ENCODE measurements at places on chromosomes 2 and 18.

DNA sequence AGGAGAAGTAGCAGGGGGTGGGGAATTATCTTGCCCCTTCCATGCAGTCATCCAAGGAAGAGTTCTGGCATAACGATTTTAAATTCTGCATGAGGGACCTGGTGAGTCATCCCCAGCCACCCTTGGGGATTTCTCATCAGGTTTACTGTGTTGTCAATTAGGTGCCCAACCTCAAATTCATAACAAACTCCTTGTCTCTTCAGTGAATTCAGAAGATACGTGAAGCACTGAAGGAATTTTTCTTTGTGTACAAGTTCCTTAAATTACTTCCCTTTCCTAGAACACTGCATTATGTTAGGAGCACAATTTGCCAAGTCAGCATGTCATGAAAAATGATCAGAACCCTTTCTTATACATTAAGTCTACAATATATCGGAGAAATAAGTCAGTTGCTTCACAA, 70.8 kb upstream of the NOSTRIN start:
- no peak for DNase-seq

DNA sequence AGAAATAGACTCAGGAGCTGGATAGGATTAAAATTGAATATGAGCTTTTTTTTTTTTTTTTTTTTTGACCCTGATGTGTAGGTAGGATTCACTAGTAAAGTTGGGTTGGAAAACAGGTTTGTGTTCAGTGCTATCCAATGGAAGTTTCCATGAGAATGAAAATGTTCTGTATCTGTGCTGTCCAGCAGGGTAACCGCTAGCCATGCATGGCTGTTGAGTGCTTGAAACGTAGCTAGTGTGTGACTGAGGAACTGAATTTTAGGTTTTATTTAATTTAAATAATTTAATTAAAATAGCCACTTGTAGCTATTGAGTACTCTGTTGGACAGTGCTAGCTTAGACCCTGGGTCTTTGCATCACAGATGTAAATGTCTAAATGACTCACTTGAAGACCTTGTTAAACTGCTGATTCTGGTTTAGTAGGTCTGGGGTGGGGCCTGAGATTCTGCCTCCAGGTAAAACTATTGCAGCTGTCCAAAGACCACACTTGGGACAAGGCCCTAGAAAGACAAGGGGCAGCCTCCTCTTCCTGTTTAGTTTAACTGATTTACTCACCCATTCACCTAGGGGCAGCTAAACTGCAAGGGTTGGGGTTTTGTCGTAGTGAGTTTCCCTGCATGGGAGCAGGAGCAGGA, 84.7 kb upstream of the STON1 start:
- no peak for DNase-seq

GRCh38 chr2:231614559-231615057, 21.9 kb downstream of the TEX44 start:
- peak; percentile 63 for DNase-seq

DNA sequence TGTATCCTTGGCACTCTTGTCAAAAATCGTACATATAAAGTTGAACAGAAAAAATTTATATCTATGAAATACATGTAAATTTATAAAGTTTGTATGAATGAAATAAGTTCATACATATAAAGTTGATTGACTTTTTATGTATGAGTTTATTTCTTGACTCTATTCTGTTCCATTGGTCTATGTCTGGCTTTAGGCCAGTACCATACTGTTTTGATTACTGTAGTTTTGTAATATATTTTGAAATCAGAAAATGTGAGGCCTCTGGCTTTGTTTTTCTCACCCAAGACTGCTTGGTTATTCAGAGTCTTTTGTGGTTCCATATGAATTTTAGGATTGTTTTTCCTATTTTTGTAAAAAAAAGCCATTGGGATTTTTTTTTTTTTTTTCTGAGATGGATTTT, 41.8 kb upstream of the SP9 start:
- no peak for DNase-seq

- DNase-seq, result no peak
These were observed 12.7 kb upstream of the CDC42EP3 start for GRCh38 chr2:37683921-37684780.

GRCh38 chr2:196399096-196399495, 227.7 kb upstream of the STK17B start:
- no peak for DNase-seq

DNA sequence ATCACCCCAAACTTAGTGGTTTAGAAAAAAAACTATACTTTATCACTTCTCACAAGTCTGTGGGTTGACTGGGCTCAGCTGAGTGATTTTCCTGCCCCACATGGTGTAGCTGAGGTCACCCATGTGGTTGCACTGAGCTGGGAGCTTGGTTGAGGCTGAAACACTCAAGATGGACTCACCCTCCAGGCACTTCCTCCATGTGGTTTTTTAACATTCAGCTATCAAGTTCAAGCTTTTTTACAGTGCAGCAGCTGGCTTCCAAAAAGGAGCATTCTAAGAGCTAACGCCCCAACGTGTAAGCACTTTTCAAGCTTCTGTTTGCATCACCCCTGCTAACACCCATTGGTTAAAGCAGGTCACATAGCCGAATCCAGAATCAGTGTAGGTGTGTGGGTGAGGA, 105.9 kb upstream of the CREB1 start:
- DNase-seq, result no peak

DNA sequence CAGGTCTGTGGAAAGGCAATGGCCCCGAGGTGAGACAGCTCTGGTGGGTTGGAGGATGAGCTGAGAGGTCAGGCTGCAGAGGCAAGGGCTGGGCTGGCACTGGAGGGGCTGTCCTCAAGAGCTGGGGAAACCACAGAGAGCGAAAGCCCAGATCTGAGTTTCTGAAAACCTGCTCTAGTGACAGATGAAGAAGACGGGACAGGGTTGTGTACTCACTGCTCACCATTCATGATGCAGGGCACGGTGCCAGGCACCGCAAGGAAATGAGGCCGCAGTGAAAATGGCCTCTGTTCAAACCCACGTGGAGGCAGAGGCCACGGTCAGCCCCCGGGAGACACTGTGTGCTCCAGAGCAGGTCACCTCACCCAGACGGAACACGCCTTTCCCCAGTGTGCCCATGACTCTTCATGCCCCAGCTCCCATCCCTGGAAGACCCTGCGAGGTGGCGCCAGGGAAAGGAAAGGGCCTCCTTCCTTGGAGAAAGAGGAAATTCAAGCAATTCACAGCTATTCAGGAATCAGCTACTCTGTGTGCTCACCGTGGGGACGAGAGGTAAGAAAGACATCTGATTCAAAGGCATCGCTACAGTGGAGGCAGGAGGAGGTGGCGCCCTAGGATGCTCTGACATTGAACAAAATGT, 24.3 kb upstream of the ID2 start:
- DNase-seq, result no peak

DNA sequence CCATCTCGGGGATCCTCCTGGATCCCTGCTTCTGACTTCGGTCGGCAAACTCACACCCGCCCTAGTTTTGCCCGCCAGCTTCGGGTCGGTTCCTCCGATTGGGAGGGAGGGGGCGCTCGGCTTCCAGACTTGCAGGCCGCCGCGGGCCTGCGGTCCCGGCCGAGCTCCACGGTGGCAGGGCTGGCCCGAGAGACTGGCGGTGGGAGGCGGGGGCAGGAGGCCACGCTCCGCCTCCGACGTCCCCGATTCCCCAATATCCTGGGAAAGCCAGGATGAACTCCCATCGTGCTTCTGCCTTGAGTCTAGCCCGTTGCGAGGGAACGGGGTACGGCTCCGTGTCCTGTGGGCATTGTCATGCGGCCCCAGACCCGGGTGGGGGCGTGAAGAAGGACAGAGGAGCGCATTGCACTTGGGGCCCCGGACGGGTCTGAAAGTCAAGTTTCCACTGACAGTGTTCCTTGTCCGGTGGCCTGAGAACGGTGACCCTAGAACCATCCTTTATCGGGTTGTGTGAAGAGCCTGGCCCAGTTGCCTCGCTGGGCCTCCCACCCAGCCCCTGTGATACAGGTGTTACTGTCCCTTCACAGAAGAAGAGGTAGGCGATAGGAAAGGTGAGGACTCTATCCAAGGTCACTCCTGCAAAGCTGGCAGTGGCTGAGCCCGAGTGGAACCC, 2.4 kb upstream of the INHBB start:
- peak; percentile 60 for DNase-seq

DNA sequence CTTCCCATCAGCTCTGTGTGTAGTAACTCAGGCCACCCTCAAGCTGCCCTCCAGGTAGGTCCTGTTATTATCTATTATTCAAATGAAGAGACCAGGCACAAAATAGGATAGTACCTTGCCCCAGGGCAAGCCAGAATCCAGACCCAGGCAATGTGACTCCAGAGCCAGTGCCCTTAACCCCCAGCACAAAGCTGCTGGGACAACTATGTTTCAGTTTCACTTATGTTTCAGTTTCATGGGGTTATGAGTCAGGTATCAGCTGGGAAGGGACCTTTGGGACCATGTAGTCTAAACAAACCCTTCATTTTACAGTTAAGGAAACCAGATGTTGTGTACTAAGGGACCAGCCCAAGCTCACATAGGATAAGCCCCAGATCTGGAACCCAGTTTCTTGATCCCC, 10.0 kb downstream of the HK2 start:
- no peak for DNase-seq

GRCh38 chr18:8081267-8081666, 514.2 kb downstream of the PTPRM start:
- DNase-seq, result no peak

- DNase-seq, result no peak
These were observed 77.9 kb upstream of the ARL5A start for GRCh38 chr2:151905963-151906632.

- DNase-seq, result no peak
These were observed 488.3 kb upstream of the MAP2 start for GRCh38 chr2:208935531-208935930.

DNA sequence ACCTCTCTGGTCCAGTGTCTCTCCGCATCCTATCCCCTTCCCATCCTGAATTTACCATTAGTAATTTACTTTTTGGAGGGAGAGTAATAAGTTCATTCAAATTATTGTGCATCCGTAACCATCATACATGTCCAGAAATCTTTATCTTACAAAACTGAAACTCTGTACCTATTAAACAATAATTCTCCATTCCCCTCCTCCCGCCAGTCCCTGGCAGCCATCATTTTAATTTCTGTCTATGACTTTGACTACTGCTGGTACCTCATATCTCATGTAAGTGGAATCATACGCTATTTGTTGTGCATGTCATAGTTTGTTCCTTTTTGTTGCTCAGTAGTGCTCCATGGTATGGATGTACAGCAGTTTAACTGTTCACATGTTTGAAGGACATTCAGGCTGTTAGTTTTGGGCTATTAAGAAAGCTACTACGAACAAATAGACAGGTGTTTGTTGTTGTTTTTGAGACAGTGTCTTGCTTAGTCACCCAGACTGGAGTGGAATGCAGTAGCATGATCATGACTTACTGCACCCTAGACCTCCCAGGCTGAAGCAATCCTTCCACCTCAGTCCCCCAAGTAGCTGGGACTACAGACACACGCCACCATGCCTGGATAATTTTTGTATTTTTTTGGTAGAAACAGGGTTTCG, 2.0 kb downstream of the LIMS1 start:
- no peak for DNase-seq

- DNase-seq, result no peak
These were observed 8.9 kb downstream of the BIN1 start for GRCh38 chr2:127097841-127098651.

DNA sequence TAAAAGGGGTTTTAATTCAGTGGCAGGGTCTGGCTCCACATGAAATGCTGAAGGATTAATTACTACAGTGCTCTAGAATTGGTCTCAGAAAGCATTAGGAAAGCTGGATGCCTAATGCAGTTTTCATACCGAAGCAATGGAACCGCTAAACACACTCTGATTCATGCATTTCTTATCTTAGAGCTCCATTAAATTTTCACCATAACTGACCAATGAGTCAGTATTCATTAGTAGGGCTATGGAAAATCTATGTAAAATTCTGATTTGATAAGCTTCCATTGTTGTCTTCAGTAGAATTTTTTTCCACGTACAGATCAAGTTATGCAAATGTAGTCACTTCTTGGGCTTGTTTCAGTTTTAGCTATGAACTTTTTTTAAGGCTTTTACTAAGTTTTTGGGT, 359.9 kb downstream of the ARHGAP15 start:
- no peak for DNase-seq

DNA sequence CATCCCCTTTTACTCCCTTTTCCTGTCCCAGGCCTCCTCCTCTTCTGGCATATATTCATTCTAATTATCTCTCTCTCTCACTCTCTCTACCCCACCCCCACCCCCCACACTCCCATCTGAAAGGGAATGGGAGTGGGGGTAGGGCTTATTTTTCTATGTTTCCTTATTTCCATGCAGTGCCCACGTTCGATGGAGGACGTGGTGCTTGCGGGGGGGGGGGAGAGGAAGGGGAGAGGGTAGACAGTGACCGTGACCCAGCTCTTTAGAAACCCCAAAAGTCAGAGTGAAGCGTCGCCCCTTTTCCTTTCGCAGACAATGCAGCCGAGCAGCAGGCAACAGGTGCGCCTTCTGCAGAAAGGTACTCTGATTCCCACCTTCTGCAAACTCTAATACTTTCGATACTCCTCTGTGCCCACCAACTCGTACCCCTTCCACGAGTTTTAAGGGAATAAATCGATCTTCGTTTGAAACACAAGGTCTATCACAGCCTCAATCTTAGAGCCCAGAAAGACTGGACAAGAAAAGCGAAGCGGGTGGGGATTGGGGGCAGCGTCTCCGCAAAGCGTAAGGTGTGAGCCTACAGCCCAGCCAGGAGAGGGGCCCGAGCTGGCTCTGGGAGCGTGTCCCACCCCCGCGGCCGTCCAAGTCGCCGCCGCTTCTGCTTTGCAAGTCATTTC, 891 bp upstream of the NR4A2 start:
- DNase-seq, result no peak

DNA sequence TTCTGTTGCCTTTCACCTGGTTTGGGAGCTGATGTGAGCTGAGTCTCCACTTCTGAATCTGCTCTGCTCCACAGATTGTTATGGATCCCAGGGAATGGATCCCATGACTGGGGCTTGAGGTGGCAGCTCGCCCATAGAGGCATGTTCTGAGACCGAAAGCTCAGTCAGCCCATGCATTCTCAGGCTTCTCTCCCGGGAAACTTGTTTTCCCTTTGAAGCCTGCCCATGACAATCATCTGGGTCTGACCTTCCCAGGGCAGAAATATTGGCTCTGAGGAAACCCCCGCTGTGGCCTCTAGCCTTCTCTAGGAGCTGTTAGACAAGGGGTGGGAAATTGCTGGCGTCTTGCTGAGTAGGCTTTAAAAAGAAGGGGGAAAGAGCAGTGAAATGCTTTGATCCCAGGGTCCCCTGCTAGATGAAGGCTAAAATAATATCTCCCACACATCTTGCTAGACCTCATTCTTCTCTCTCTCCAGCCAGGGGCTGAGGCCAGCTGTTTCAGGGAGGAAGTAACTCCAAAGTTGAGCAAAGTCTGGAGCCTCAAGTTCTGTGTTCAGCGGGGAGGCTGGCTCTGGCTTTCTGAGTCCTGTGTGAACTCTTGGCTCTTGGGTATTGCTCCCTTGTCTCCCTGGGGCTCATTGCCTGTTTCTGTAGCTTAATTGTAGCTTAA, 2.0 kb downstream of the VAMP8 start:
- DNase-seq, result no peak

- DNase-seq, result no peak
These were observed 81.3 kb downstream of the PTRHD1 start for GRCh38 chr2:24711865-24712264.

Measured in stimulated activated CD4-positive, alpha-beta T cell treated with anti-CD3 and anti-CD28 coated beads, Interleukin-4, amount 100 ng/mL, for 4 hours (primary cell).